Activated CD4-positive, alpha-beta T cell treated with anti-CD3 and anti-CD28 coated beads, Interleukin-2, amount 50 U/mL, for 48 hours (primary cell): ENCODE measurements at places on chromosomes 7 and 10.

- DNase-seq: no peak
Measured at GRCh38 chr10:119483839-119484238, 58.7 kb downstream of the RGS10 start.

DNA sequence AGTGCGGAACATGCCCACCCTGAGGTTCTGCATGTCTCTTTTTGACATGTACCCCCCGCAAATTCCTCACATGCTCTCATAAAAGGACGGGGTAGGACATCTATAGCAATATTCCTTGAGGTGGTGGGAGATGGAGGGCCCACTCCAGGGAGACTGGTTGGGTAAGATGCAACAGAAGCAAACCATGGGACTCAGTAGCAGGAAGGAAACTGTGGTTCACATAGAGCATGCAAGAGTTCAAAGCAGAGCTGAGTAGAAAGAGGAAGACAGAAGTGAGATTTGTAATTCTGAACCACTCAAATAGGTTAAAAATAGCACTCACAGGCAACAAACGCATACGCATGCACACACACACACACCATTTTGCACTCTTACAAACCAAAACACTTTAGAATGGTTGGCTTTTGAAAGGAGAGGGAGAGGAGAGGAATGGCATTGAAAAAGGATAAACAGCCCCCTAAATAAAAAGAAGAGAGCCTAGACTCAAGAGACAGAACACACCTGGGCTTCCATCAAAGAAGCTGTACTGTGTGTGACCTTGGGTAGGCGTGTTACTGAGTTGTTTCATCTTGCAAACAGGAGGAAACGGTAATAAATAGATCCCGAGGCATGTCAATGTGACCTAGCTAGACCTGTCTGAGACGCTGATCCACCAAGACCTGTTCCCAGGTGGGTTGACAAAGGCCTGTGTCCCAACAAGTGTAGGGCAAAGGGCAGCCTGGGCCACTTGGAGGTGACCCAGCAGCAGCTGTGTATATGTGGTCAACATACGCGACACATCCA lies 77.6 kb upstream of the LRRC4 start:
- no peak for DNase-seq

DNA sequence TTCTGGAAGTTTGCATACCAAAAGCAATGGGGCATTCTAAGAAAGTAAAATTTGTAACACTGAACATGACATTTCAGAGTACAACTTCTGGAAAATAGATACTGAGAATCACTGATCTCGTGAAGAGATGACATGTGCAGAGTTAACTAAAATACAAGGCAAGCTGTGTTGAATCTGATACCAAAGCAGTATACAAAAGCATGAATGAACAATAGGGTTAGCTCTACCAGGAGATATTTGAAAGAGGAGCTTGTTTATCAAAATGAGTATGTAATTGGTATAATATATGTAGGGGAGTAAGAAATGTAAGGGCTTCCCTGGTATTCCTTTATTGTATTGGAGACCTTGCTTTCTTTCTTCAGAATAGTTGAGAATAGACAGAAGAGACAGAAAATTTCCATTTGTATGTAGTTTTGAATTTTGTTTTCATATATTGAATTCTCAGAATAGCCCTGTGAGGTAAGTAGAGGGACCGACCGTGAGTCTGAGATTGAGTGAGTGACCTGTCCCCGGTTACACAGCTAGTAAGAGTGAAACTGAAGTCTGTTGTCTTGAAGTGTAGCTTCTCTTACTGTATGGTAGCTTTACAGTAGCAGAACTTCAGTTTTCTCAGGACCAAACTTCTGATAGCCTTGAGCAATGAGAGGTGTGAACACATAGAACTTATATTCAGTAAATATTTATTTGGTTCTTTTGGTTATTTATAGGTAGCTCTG lies 5.0 kb downstream of the HBP1 start:
- DNase-seq: no peak

DNA sequence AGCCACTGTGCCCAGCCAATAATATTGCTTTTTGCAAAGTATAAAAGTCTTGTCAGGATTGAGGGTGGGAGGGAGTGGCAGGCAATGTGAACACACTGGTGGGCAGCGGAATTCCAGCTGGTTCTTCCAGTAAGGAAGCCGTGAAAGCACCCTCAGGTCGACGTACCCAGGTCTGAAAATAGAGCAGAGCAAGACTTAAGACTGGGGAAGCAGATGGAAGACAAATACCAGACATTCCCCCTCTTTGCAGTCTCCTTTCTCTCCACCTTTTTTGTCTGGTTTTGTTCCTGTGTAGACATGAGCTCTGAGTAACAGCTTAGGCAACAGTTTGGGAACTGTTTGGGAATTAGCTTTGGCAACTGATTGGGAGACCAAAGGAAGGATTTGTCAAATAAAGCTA lies 17.6 kb upstream of the CSTF2T start:
- no peak for DNase-seq

DNA sequence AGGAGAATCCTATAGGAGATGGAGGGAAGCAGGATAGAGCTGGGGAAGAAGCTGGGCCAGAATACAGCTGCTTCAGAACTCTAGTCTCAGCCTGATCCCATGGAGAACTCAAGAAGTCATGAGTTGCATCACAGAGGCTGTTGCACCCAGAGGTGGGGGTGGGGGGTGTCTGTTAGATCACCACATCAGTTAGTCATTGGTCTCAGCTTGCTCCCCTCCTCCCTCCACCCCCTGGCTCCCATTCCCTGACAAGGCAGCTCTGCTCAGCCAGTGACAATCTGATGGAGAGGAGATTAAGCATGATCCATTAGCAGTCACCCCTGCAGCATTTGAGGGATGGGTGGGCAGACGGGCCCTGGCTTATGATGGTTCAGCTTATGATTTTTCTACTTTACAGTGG lies 58.4 kb upstream of the FGL2 start:
- DNase-seq: no peak

DNA sequence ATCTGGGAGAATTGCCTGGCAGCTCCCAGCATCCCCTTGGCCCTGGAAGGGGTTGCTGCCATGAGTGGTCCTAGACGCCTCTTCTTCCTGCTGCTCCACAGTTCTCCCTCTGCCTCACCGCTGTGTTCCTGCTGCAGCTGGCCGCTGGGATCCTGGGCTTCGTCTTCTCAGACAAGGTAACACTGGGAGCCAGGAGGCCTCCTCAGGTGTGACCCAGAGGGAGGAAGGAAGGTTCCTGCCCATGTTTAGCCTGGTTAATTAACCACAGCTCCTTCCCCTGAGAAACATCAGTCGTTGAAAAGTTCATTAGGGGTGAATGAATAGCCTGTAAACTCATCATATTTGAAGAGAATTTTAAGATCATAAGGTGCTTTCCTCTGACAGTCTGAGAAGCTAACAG lies 18.2 kb downstream of the TSPAN33 start:
- no peak for DNase-seq

GRCh38 chr7:19146699-19147098 lies 1.5 kb upstream of the FERD3L start:
- DNase-seq: no peak

- DNase-seq: no peak
Measured at GRCh38 chr10:44731283-44731682, 179.9 kb upstream of the TMEM72 start.

DNA sequence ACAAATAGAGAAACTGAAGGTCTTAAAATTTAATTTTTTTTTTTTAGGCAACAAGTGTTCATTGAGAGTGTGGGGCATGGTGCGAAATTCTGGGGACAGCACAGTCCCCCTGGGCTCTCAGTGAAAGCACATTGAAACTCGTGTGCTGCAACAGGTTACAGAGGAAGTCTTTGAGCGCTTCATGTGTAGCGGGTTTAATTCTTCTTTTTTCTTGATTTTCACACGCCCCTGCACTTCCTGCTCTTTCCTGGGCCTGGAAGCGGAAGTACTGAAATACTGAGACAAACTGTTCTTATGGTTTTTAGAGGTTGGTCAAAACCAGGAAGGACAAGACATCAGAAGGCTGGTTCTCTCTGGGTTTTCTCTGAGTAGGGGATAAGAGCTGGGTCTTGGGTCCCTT lies 203.5 kb downstream of the PTEN start:
- DNase-seq: no peak

DNA sequence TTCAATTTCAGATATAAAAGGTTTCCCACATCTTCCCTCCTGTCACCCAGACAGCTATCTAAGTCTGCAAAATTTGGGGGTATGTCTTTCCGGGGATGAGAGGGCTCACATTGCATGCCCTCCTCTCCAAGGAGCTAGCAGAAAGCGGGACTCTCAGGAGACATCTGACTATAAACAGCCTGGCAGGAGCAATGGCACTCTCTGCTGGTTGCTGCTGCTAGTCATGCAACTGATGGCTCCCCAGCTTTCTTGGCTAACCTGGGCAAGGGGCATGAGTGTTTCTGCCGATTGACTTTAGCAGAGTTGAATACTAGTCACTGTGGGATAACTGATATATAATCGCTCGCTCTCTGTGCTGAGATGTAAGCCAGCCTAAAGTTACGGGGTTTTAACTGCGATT lies 12.0 kb downstream of the TBX20 start:
- no peak for DNase-seq

- no peak for DNase-seq
Measured at GRCh38 chr10:75202321-75203045, 8.1 kb upstream of the VDAC2 start.

DNA sequence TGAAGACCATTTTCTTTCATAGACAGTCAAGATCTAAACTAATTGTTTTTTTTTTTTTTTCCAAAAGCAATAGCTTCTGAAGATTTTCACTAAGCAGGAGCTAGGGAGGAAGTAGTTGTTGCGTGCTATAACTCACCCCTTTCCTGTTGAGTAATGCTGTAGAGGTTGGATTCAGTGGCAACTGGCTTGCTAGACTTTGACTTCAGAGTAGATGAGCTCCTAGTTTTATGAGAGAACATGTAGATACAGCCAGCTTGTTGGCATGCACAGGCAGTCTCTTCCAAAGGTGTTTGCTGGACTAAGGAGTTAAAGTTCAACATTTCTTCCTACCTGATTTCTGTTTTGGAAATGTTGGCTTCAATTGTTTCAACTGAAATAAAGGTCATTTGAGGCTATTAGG lies 66.2 kb upstream of the MXI1 start:
- DNase-seq: no peak

GRCh38 chr10:28181478-28182096 lies 121.3 kb downstream of the MPP7 start:
- DNase-seq: no peak

DNA sequence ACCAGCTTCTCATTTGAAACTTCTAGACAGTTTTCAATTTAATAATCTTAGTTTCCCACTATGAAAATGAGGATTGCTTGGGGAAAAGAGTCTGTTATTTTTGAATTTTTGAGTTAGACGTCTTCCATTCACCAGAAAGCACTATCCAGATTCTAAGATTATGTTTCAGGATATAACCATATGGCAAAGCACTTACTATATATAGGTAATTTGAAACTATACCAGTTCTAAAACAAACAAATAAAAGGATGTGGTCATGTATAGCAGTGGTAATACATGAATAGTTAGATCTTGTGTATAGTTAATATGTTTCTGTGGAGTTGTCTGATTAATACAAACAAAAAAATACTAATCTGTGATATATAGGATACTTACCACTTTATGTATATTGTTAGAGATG lies 320.0 kb downstream of the EXOC4 start:
- DNase-seq: no peak

- no peak for DNase-seq
Measured at GRCh38 chr10:130111852-130112180, 1.2 kb upstream of the C10orf143 start.

DNA sequence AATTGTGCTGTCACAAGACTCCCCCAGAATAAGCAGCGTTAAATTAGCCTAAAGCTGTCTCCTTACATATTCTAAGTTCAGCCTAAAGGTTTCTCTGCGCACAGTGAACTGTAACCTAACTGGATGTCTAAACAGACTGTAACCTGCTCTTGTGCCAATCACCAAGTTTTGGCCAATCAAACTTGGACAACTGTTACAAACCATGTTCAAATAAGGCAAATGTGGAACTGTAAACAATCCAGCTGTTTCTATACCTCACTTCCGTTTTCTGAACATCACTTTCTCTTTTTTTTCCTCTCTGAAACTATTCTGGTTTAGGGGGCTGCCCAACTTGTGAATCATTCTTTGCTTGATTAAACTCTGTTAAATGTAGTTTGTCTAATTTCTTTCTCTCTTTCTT lies 252.2 kb upstream of the HABP2 start:
- no peak for DNase-seq

DNA sequence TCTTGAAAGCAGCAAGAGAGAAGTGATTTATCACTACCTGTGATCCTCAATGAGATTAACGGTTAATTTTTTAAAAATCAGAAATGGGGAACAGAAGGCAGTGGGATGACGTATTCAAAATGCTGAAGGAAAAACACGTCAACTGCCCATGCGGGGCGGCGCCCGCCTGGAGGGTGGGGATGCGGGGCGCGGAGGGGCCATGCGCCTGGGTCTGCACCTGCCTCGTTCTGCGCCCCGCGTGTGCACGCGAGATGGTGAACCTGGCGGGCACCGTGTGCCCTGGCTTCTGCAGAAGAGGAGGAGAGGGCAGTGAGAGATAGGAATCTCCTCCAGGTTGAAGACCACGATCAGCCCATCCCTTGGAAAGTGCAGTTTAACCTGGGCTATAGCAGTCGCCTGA lies 79.3 kb upstream of the ZNF32 start:
- DNase-seq: no peak

DNA sequence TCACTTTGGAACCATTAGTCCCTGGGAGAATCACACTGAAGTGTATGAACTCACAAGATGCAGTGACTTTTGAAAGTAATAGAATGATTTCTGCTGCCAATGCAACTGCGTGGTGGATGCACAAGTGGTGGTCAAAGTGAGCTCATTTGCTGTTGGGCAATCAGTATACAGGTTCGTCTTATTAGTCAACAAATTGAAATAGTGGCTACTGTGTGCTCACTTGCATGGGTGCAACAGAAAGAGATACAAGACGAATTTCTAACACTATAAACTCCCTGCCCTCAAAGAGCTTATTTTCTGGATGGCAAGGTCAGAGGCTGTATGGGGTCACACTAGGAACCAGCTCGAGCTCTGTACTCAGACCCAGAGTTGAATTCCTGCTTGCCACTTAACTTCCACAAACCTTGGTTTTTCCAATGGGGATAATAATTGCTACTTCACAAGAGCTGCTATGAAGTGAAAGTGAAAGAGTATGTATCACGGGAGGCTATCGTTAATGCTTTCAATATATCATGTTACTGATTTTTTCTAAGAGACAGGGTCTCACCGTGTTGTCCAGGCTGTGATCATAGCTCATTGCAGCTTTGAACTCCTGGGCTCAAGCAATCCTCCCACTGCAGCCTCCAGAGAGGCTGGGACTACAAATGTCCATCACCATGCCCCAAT lies 8.3 kb upstream of the BCL7B start:
- no peak for DNase-seq
